A549 treated with GW870086 at 1 μM for 4 hours (cell line): ENCODE measurements at places on chromosomes 6 and 20. TPM values are rescaled to one million over a fixed set of nuclear protein-coding genes. Genes with fewer than 3 reads are reported as not detected.

Gene SRC
- 134 to 164 TPM (median 152 TPM) in 5 replicates for total RNA-seq

Gene OVOL2
- total RNA-seq: 0.18 to 0.34 TPM (median 0.21 TPM) in 4 of 5 replicates, not detected in the other

Gene HLA-F
- 4.1 to 4.8 TPM (median 4.5 TPM) in 5 replicates for total RNA-seq

Gene TMEM14A
- 32.8 to 48.1 TPM (median 36.3 TPM) in 5 replicates for total RNA-seq

Gene TMEM244
- total RNA-seq: not detected in 5 replicates

Gene B3GALT4
- total RNA-seq: 0.38 to 0.91 TPM (median 0.81 TPM) in 5 replicates

Gene PTCRA
- not detected in 5 replicates for total RNA-seq

Gene NRN1
- total RNA-seq: 0.49 to 0.90 TPM (median 0.66 TPM) in 5 replicates

Gene TPX2
- total RNA-seq: 98.1 to 114 TPM (median 103 TPM) in 5 replicates

Gene MUCL3
- 0.03 to 0.09 TPM (median 0.06 TPM) in 4 of 5 replicates, not detected in the other for total RNA-seq

Gene FRS3
- total RNA-seq: 2.0 to 5.1 TPM (median 2.5 TPM) in 5 replicates

Gene RIPOR2
- total RNA-seq: 0.13 to 0.18 TPM (median 0.15 TPM) in 4 of 5 replicates, not detected in the other

Gene ATRN
- 19.6 to 27.9 TPM (median 25.9 TPM) in 5 replicates for total RNA-seq

Gene SALL4
- 1.2 to 2.5 TPM (median 1.6 TPM) in 5 replicates for total RNA-seq

Gene ULBP2
- 2.1 to 4.2 TPM (median 3.6 TPM) in 5 replicates for total RNA-seq

Gene FOXS1
- 0.35 to 1.1 TPM (median 0.64 TPM) in 5 replicates for total RNA-seq

Gene ACSS1
- 10.3 to 14.6 TPM (median 14.0 TPM) in 5 replicates for total RNA-seq
